Renal pelvis (tissue), 12 donors: ENCODE measurements at places on chromosomes 5 and 9. TPM values are rescaled to one million over a fixed set of nuclear protein-coding genes. Genes with fewer than 3 reads are reported as not detected.

Gene ANGPTL2
- polyA plus RNA-seq = 6.8 TPM

Gene ZNF300
- polyA plus RNA-seq = 37.5 TPM

Gene GPR150
- not detected for polyA plus RNA-seq

Gene PTGDS
- polyA plus RNA-seq = 87.9 TPM

Gene BHMT2
- 67.4 TPM for polyA plus RNA-seq

Gene ARHGAP26
- 14.4 TPM for polyA plus RNA-seq

Gene PCDHB4
- 2.0 TPM for polyA plus RNA-seq

Gene HAPLN1
- 4.5 TPM for polyA plus RNA-seq

Gene AGXT2
- 55.8 TPM for polyA plus RNA-seq

Gene SCGB3A2
- 0.95 TPM for polyA plus RNA-seq
